CD4-positive, alpha-beta T cell treated with Interleukin-12 subunit alpha and Interleukin-12 subunit beta, for 1 hour (primary cell): ENCODE measurements at places on chromosomes 6 and 20.

GRCh38 chr6:24872779-24873178 lies 63.0 kb downstream of the RIPOR2 start:
- no peak for DNase-seq

DNA sequence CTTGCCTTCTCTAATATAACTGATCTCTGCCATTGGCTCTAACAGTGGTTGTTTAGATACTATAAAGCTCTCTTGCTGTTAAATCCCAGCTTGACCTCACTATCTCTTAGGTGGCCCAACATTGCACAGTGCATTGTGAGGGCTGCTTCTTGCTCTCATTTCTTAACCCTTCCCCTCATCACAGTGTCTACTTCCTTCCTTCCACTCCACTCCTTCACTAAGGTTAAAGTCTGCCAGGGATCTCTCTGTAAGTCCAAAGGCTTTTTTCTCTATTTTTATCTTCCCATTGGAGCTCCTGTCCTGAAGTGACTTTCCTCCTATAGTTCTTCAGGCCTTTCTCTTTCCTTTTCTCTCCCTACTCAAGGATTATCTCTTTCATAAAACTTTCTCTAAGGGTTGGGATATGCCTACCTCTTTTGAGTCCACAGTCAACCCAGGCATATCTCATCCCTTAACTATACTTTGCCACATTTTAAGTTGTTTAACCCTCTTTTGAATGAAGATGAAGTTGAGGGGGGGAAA lies 4.0 kb upstream of the TBC1D22B start:
- DNase-seq = no peak

DNA sequence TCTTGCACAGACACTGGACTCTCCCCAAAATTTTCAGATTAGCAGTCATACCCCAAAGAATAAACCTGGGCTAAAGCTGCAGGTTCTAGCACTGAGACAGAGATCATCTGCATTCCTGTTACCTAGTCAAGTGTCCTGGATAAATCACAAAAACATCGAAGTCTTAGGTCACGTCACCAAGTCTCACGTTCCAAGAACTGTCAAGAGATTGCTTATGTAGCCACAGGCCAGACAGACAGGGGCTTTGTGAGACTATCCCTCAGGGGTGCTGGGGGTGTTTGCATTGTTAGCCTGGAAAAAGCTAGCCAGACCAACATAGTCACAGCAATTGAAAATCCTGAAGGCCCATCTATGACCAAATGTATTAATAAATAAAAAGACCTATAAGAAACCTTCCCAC lies 243.1 kb upstream of the PREP start:
- no peak for DNase-seq

DNA sequence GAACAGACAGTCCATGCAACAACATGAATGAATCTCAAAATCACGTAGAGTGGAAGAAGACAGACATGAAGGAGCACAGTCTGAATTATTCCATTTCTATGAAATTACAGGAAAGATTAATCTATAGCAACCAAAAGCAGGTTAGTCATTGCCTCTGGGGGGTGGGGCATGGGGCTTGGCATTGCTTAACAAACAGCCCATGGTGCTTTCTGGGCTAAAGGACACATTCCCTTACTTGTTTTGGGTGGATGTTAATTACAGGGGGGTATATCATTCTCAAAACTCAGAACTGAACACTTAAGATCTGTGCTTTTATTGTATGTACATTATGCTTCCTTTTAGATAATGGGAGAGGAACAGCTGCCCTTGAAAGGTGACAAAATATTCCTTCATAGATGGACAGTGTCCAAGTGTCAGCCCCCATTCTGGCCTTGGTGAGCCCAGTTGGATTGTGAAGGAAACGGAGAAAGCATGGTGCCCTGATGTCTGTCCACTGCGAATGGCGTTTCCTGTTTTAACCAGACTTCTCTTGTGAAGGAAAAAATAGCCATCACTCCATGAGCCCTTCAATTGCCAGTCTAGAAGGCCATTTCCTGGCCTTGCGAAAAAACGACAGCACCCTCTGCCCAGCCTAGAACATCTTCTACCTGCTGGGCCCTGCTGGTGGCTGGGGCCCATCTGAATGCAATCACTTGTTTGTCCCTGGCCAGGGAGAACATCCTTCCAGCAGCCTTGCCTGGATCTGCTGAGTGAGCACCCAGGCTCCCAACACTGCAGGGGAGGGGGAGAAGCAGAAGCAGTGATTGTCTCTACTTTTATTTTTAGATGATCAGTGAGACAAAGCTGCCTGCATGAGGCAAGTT lies 179.7 kb downstream of the BCAS1 start:
- no peak for DNase-seq

DNA sequence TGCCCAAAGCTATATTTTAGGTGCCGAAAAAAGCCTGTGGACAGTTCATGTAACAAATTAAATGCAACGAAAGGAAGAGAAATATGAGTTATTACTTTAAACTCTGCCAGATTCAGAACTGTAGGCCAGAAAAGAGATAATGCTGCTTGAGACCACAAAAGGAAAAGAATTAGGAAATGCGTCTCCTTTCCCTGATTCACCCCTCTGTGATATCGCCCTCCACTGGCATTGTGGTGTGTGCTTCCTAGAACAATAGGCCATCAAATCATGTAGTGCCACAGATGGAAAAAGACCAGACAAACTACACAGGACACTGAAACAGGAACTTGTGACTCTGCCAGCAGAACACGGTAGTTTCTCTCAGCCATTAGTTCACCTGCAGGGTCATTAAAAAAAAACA lies 14.7 kb upstream of the LAMA4 start:
- no peak for DNase-seq

DNA sequence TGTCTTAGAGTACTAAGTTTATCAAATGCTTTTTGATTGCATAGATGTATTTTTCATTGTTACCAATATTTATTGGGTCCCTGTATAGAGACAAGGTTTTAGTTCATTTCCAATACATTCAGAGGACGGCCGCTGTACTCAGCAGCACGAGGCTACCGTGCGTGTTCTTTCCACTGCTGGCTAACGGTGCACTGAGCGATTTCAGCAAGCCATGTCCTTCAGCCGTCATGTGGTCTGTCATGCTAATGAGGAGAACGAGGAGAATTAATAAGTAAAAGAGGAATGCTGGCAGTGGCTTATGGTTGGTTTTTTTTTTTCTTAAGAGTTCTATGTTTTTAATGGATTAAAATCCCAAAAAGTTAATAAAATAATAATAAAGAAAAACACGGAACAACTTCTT lies 253.6 kb downstream of the ARID1B start:
- no peak for DNase-seq

DNA sequence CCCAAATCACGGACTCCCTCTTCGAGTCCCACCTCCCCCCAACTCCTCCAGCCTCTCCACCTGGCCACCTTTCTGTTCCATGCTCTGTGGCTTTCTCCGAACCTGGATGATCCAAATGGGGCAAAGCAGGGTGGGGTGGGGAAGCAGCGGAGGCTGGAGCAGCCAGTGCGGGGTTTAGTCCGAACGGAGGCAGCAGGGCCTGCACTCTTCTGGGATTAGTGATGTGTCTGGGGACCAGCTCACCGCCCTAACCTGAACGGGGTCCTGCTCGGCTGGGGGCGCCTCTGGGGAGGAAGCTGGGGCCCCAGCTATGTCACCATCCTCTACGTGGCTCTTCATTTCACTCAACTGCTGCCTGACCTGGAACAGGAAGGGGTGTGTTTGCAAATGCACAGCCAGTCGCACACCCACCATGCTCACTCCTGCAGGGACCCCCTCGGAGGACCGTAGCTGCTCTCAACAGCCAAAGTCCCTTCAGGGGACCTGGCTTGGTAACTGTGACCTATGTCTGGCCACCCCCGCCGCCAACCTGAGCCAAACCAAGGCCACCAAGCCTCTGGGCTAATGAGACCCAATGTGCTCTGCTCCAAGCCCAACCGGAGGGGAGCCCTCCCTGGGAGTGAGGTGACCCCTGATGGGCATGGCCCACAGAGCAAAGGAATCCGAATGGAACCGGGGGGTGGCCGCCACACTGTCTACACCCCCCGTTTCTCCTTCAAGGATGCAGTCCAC lies 46.8 kb downstream of the DSTN start:
- no peak for DNase-seq

- no peak for DNase-seq
These were observed 975.1 kb downstream of the TFAP2A start for GRCh38 chr6:9439621-9440330.

DNA sequence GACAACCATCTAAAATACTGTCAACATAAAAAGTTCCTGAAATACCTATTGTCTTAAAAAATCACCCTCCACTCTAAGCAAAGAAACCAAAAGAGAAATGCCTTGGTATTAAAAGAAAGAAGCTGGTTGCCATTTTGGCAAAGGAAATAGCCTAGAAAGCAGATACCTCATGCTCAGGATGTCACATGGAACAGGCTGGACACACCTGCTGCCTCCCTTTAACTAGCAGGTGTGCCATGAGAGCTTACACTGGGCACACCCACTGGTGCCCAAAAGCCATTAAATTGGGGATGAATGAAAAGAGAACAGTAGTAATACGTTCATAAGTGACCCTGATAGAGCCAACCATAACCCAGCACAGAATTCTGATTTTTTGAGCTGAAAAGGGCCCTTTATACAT lies 1.5 kb downstream of the SLC23A2 start:
- no peak for DNase-seq

- DNase-seq = no peak
These were observed 65.4 kb downstream of the CD164 start for GRCh38 chr6:109316909-109317308.

- no peak for DNase-seq
These were observed 59.3 kb upstream of the MYL9 start for GRCh38 chr20:36482044-36482473.

- DNase-seq = no peak
These were observed 869.0 kb upstream of the ADGRB3 start for GRCh38 chr6:67766057-67766456.

- no peak for DNase-seq
These were observed 3.8 kb upstream of the EEF1A2 start for GRCh38 chr20:63502671-63503172.

DNA sequence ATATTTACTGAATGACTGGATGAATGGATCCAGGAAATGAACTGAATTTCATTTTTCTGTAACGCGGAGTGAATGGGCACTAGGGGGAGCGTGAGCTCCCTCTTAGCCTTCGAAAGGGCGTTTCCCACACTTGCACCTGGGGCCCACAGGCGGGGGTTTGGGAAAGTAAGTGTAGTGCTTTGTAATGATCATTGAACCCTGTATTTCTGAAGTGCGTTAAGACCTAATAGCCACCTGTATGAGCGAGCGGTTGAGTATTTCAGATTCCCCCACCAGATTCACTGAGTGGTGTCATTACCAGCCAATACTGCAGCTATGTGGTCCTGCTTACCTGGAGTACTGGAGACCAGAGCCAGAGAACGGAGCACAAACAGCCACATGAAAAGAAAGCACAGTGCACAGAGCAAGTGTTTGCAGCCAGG lies 10.5 kb downstream of the SYTL3 start:
- DNase-seq = peak; percentile 64

DNA sequence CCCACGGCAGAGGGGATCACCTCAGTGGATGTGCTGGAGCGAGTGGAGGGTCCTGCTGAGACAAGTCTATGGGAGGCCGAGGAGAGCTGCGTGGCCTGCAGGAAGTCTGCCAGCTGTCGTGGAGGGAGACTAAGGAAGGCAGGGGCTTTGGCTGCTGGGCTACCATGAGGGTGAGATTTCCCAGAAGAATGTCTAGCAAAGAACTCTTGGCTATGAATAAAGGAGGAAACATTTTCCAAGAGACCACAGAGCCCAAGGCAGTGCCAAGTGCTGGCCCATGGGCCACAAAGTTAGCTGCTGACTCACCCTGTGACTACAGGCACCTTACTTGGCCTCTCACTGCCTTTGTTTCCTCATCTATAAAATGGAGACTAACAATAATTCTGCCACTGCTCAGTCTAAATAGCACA lies 73.4 kb downstream of the PRDM1 start:
- DNase-seq = no peak

DNA sequence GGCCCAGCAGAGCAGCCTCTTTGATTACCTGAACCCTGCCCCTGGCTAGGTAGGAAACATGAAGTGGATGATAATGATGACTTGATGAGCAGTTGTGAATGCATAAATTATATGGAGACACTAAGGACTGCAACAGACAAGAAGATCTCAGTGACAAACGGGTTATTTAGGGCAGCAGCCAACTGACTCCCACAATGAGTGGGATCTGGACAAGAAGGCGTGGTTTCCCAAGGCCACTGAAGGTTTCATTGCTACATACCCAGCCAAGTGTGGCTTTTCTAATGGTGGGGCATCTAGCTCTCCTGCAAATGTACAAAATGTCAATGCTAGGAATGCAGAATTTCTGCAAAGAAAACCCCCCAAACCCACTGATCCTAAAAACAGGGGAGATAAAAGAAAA lies 29.4 kb downstream of the RING1 start:
- DNase-seq = no peak

GRCh38 chr6:109340811-109341210 lies 41.5 kb downstream of the CD164 start:
- no peak for DNase-seq

GRCh38 chr20:10374036-10374435 lies 60.0 kb downstream of the MKKS start:
- DNase-seq = no peak

GRCh38 chr6:150191809-150192208 lies 49.0 kb downstream of the PPP1R14C start:
- DNase-seq = no peak

DNA sequence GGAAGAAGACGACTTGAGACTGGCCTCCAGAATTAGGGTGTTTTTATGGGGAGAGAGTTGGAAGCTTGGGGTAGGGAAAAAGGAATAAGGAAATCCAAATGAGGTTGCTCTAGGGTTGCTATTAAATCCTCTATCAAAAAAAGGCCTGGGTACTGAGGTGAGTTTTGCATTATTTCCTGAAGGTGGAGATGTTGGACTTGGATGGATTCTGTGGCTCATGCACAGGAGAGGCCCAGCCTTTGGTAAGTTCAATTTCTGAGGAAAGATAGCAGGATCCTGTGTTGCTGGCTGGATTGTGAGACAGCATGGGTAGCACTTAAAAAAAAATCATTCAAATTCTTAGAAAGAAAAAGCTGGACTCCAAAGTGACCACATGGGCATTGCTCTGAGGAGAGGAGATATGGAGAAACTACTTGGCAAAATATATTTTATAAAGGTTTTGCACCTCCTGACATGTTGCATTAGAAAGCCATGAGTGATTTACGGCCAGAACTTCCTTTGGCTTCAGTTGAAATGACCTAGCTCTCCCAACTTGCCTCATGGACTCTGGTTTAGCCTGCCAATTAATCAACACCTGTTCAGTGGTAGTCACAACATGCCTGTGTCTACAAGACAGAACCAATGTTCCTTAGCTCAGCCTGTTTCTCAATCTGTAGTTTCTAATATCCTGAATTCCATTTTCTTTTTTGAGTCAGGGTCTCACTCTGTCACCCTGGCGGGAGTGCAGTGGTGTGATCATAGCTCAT lies 152.1 kb upstream of the RALGAPA2 start:
- DNase-seq = no peak

GRCh38 chr6:147283460-147283859 lies 79.2 kb downstream of the STXBP5 start:
- DNase-seq = no peak

GRCh38 chr6:104418125-104418524 lies 441.6 kb downstream of the HACE1 start:
- no peak for DNase-seq

GRCh38 chr6:131231103-131231502 lies 95.8 kb downstream of the AKAP7 start:
- no peak for DNase-seq
